ENCODE measurements at places on chromosomes 3 and 15.
A peak's percentile ranks its signal among the peaks of the same experiment; 100 is the strongest.

GRCh38 chr15:35522061-35522460 is 23.9 kb downstream of the DPH6 start:
- peak; percentile 13 for DNase-seq

DNA sequence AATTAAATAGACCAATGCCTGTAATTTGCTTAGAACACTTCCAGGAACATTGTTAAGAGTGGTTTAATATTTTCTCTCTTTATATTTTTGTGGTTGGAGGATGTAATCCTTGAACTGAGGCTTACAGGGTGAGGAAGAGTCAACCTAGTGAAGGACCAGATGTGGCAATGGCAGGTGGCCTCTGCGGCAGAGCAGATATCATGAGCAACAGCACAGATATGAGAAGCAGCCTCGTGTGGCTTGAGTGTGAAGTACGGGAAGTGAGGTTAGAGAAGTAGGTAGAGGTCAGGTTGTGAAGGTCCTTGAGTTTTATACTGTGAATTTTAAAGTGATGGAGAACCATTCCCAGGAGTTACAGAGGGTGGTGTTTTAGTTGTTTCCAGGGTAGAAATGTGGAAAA is 417.6 kb upstream of the SUCLG2 start:
- DNase-seq, result no peak

DNA sequence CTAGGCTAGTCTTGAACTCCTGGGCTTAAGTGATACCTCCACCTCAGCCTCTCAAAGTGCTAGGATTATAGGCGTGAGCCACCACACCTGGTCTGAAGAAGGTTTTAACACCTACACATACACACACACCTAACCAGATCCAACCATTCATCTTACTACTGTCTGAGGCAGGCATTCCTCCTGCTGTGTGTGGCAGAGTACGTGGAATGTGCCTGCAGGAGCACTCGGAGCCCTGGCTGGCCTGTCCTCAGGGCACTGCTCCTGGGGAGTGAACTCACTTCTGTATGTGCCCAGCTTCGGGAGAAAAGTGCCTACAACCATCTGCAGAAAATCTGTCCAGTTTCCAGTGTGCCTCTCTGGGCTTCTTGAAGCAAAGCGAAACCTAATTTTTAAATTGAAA is 58.2 kb upstream of the LIMD1 start:
- no peak for DNase-seq

DNA sequence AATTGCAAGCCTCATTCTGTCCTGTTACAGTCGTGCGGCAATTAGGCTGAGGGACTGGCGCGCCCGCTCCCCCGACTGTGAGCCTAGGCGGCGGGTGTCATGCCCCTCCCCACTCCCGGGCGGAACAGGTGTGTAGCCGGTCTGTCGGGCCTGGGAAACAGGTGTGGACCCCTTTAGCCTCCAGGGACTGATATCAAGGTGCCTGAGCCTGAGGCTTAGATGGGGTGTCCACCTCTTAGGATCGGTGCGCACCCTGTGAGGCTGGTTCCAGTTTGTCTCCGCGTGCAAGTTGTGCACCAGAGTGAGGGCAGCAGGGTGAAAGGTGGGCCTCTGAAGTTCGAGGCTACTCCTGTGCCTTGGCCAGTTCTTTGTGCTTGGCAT is 686 bp downstream of the VPS8 start:
- no peak for DNase-seq

DNA sequence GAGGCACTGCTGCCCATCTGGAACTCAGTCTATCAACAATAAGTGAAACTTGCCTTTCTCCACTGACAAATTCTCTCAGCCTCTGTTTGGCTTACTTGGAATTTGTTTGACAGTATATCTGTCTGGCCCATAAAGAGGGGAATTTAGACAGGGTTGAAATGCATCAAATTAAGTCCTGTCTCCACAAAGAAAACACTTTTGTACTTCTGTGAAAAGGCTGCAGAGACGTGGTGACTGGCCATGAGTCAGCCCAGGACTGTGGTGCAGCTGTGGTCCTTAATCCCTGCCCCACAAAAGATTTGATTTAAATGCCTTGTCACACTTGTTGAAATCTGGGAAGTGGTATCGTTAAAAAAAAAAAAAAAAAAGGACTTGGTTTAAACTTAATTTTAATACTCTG is 47.5 kb downstream of the RYR3 start:
- DNase-seq, result no peak

DNA sequence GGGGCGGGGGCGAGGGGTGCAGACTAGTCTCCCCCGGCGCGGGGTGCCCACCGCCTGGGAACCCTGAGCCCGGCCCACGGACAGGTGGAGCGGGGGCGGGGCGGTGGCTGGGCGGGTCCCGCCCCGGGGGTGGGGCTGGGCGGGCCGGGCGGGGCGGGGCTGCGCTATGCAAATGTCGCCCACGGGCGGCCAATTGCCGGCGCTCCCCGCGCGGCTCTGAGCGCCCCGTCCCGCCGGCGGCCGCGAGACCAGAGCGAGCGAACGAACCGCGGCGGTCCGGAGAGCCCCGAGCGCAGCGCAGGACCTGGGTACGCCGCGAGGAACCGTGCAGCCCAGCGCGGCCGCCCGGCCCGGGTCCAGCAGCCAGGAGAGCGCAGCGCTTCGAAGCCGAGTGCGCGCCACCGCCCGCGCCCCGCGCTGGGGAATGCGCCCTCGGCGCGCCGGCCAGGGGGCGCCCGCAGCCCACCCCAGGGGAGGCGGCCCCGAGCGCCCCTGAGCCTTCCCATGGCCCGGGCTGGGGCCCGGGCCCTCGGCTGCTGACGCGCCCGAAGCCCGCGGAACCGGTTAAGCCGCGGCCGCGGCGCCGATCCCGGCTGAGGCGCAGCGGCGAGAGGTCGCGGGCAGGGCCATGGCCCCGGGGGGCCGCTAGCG is at the start of gene SEMA3F:
Gene SEMA3F, plus strand, starts transcription at position 485 of the 651 bp plus-strand sequence. CDS start 4,299 bp downstream, outside the sequence.
- peak; percentile 82 for DNase-seq

DNA sequence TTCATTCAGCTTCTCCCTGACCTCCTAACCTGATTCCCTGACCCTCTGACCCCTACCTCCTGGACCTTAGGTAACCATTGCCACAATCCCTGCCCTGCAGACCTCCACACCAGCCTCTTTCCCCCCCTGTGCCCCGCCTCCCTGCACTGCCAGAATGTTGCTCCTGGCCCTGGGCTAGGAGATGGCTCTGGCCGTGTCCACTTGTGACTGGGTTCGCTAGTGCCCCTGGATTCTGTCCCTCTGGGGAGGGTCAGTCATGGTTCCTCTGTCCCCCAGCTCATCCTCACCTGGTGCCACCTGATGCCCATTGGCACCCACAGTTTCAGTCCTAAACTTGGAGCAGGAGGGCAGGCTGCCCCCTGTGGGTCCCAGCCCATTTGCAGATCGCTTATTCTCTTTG is 56.2 kb upstream of the PRR23E start:
- DNase-seq, result no peak

DNA sequence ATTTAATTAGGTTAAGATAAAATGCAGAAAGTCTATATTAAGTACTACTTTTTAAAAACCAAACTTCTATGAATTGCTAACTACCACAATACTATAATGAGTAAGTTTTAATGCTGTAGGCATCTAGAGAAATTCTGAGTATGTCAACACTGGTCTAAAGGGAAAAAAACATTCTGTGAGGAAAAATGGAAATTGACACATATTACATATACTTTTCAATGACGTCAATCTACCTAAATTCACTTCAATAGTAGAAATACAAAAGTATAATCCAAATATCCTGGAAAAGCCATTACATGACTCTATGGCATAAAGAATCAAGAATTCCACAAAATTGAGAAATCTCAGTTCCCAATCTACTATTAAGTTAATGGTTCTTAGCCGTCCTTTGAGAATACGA is 2.2 kb downstream of the SECISBP2L start:
- DNase-seq, result no peak

DNA sequence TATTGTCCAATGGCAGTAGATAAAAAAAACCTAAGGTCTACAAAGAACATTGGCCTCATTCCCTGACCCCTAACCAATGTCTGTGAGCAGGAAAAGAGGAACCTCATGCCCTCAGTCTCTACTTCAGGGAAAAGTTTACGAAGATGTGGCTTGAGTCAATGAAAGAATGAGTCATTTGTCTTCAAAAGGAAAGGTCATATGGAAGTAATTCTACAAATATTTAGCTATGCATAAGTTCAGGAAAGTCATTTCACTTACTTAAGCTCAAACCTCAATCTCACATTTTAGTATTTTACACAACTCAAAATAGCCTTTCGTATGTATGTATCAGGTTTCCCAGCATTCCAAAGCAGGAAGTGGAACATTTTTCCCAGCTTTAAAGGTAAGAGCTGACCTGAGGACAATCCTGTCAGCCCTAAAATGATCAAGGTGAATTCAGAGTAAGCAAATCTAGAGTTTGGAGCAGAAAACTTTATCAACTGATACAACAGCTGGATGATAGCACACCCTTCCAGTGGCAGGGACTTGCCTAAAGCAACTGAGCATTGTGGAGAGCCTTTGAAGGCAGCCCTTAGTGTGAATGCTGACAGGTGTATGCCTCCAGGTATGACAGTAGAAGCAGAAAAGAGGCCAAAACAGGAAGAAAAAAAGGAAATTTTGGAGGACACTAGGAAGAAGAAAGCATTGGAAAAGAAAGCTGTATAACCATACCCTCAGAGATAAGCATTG is 53.9 kb upstream of the ACKR4 start:
- DNase-seq, result peak; percentile 9

DNA sequence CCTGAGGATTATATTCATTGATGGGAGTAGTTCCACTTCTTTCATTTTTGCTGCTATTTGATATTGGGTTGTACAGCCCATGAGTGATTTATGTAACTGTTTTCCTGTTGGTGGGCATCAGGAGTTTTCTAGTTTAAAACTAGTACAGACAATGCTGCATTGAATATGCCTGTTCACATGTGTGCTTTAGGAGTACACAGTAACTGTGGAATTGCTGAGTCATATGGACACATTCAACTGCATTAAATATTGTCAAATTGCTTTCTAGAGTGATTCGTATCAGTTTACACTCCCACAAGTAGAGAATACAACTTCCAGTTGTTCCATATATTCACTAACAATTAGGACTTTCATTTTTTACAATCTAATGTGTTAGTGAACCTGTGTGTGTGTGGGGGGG is 59.8 kb upstream of the THSD4 start:
- peak; percentile 7 for DNase-seq

GRCh38 chr15:55687792-55688191 is 55.2 kb downstream of the PRTG start:
- DNase-seq, result no peak

- DNase-seq, result no peak
These were observed 60.5 kb upstream of the KY start for GRCh38 chr3:134711284-134711683.

DNA sequence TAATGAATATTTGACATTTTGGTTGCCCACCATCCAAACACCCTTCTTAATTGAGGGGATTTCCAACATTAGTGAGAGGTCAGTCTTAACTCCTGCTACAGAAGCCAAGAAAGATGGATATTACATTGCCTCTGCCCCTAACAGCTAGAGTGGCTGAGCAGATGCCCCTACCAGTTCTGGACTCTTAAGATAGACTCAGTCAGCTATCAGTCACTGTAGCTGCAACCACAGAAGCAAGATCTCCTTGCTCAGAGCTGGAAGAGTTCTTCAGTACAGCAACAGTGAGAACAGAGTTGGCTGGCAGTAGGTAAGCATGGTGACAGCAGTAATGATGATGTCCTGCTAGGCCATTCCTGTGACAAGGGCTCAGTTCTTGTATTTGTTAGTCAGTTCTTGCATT is 29.4 kb upstream of the TNFSF10 start:
- DNase-seq, result peak; percentile 55

GRCh38 chr3:111895071-111895470 is 36.0 kb downstream of the PHLDB2 start:
- DNase-seq, result peak; percentile 63

- DNase-seq, result no peak
These were observed 336.1 kb downstream of the GBE1 start for GRCh38 chr3:81425198-81425868.

- DNase-seq, result no peak
These were observed 6.2 kb downstream of the SLC33A1 start for GRCh38 chr3:155847993-155848392.

DNA sequence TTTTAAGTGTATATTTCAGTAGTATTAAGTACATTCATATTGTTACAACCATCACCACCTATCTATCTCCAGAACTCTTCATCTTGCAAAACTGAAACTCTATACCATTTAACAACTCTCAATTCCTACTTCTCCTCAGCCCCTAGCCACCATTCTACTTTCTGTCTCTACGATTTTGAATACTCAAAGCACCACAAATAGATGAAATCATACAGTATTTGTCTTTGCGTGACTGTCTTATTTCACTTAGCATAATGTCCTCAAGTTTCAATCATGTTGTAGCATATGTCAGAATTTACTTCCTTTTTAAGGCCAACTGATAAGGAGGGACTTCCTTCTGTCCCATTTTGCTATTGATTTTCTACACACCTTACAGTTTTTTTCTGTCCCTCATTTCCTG is 593.3 kb downstream of the FHIT start:
- DNase-seq, result no peak

- DNase-seq, result no peak
These were observed 99.4 kb downstream of the UBE3A start for GRCh38 chr15:25339431-25339830.

- DNase-seq, result no peak
These were observed 92.1 kb upstream of the ICE2 start for GRCh38 chr15:60571008-60571420.

DNA sequence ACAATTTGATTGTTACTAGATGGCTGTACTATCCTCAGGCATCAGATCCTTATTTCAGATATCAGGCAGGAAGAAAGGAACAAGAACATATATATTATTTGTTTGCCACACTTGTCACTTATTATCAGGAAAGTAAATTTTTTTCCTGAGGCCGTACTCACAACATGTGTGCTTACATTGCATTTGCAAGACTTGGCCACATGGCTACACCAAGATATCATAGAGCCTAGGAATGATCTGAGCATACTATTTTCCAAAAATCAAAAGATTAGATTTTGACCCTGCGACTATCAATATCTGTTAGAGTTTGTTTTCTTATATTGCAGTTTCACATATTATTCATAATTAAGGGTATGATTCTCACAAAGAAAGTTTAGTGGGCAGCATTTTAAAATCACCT is 426.2 kb upstream of the BCHE start:
- DNase-seq, result no peak

DNA sequence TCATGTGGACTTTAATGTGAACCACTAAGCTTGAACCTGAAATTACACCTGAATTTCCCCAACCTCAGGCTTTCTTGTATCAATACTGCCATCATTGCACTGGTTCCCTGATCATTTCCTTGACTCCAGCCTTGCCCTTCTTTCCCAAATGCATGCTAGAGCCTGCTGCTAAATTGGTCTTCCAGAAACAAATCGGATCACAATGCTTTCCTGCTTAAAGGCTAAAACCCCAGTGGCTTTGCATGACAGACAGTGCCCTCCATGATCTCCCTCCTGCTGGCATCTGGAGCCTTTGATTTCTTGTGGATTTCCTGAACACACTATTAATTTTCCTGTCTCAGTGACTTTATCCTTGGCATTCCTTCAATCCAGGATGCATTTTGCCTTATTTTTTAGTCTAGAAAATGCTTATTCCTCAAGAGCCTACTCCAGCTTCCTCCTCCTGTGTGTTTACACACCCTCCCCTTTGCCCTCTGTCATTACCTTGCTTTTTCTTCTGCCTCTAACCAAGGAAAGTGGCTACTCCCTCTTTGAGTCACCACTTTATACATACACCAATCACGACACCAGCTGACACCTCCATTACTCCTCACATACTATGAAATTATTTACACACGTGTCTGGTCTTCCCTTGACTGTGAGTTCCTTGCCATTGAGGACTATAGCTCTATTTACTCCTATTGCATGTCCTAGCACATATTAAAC is 214.6 kb downstream of the KCNAB1 start:
- no peak for DNase-seq

GRCh38 chr3:188068342-188068741 is 85.6 kb upstream of the LPP start:
- no peak for DNase-seq

- DNase-seq, result peak; percentile 92
These were observed 37.6 kb downstream of the NCEH1 start for GRCh38 chr3:172673210-172673679.
